ENCODE measurements at places on chromosomes 4 and X. TPM values are rescaled to one million over a fixed set of nuclear protein-coding genes. Genes with fewer than 3 reads are reported as not detected.

GRCh38 chr4:88659055-88659889 is 38.4 kb downstream of the NAP1L5 start:
- no peak overlapping the region for H3K27ac ChIP-seq
- 0 out of 2 replicates have a peak, but pooled peaks cover 4% of the 10 kb centered on the region for H3K36me3 ChIP-seq
- no peaks in the 10 kb centered on the region for H3K27me3 ChIP-seq

DNA sequence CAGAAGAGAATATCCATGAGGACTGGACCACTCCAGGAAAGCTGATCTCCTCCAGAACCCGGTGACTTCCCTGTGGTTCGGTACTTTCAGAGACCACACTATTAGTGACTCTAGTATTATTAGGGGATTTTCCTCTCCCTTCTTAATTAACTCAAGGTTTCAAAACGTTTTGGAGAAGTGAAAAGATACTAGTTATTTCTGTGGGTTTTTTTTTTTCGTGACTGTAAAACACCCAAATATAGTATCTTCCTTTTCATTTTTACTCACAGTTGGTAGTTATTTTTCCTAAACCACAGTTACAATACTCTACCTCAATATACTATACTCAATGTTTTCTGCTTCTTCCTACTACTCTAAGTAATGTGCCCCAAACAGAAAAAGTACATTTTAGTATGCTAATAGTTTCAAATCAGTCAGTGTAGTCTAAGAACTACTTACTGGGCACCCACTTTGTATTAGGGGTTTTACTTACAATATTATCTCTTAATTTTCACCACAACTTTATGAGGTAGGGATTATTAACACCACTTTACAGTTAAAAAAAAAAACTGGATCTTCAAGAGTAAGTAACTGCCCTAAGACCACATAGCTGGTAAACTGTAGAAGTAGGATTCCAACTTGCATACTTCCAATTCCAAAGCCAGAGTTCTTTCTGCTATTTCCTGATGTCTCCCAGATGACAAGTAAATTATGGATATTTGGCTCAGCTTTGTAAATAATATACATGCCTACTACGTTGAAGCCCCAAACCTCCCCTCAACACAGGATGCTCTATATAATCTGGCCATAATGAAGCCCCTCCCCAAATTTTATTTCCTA is 45.0 kb downstream of the SLC9A7 start:
- H3K27me3 ChIP-seq, result no peaks in the 10 kb centered on the region
- H3K27ac ChIP-seq, result no peak overlapping the region
- DNase-seq, result no peak

DNA sequence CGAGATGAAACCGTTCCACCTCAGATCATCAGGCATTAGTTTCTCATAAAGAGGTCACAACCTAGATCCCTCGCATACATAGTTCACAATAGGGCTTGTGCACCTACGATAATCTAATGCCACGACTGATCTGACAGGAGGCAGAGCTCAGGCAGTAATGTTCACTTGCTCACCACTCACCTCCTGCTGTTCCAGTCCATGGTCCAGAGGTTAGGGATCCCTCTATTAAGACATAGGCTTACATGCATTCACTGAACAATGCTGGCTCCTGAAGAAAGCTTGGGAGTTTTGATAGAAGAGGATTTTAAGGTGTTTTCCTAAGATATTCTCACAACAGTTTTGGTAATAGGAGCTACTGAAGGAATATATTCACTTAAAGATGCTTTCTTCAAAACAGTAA is 236.1 kb upstream of the FTHL17 start:
- no peak overlapping the region for H3K27ac ChIP-seq
- no peaks in the 10 kb centered on the region for H3K36me3 ChIP-seq
- H3K27me3 ChIP-seq, result no peaks in the 10 kb centered on the region

- H3K36me3 ChIP-seq, result no peaks in the 10 kb centered on the region
- no peak overlapping the region for H3K4me3 ChIP-seq
- H3K4me1 ChIP-seq, result no peaks in the 10 kb centered on the region
Measured at GRCh38 chrX:135411893-135412292, 9.9 kb upstream of the SMIM10L2A start.

- H3K36me3 ChIP-seq, result no peaks in the 10 kb centered on the region
- no peaks in the 10 kb centered on the region for H3K27me3 ChIP-seq
- DNase-seq, result no peak
- no peak overlapping the region for H3K27ac ChIP-seq
- H3K4me3 ChIP-seq, result no peak overlapping the region
Measured at GRCh38 chr4:140781596-140781995, 25.4 kb upstream of the TBC1D9 start.

DNA sequence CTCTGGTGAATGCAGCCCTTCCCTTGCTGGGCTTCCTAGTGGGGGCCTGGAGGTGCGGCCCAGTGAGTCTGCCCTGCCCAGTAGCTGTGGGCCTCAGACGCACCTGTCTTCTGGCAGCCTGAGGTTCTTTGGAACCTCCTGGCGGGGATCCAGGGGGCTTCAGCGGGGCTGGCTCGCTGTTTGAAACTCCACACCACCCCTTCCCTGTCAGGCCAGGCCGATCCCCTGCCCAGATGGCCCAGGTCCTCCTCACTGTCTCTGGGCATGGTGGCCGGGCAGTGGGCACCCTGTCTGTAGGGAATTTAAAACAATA is 10.7 kb upstream of the NKX1-1 start:
- no peaks in the 10 kb centered on the region for H3K4me1 ChIP-seq
- no peaks in the 10 kb centered on the region for H3K36me3 ChIP-seq
- no peak overlapping the region for H3K27ac ChIP-seq
- no peaks in the 10 kb centered on the region for H3K27me3 ChIP-seq

GRCh38 chr4:36601864-36602495 is 320.6 kb downstream of the DTHD1 start:
- H3K36me3 ChIP-seq, result no peaks in the 10 kb centered on the region
- no peaks in the 10 kb centered on the region for H3K4me1 ChIP-seq
- no peak for DNase-seq
- no peaks in the 10 kb centered on the region for H3K27me3 ChIP-seq
- H3K27ac ChIP-seq, result no peak overlapping the region
- H3K4me3 ChIP-seq, result no peak overlapping the region

- H3K4me3 ChIP-seq, result no peak overlapping the region
- H3K36me3 ChIP-seq, result 0 out of 2 replicates have a peak, but pooled peaks cover 3% of the 10 kb centered on the region
- peaks cover 15% of the 10 kb centered on the region for H3K4me1 ChIP-seq
- no peak for DNase-seq
- H3K27ac ChIP-seq, result no peak overlapping the region
Measured at GRCh38 chr4:158915683-158916241, 146.9 kb downstream of the FNIP2 start.

DNA sequence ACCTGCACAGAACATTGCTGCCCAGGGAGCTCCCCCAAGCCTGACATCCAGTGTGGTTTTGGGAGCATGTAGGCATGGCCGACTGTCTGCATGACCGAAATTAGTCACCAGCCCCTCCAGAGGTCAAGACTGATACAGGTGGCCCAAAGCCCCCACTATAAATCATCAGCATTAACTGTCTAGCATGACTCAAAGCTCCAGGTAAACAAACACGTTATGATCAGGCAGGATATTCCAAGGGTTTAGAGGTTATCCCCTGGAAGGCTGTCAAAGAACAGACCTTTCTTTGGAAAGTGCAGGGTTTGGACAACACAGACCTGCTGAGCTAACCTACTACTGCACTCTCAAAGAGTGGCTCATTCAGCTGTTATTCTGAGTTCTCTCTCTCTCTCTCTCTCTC is 2.1 kb upstream of the FAM9A start:
- no peak overlapping the region for H3K27ac ChIP-seq
- no peaks in the 10 kb centered on the region for H3K4me1 ChIP-seq
- H3K4me3 ChIP-seq, result no peak overlapping the region
- no peaks in the 10 kb centered on the region for H3K36me3 ChIP-seq
- no peak for DNase-seq

GRCh38 chrX:2679534-2680485 is 11.3 kb upstream of the CD99 start:
- H3K27ac ChIP-seq, result no peak overlapping the region
- no peaks in the 10 kb centered on the region for H3K36me3 ChIP-seq
- no peaks in the 10 kb centered on the region for H3K27me3 ChIP-seq
- DNase-seq, result no peak

GRCh38 chr4:143025081-143025704 is 159.5 kb upstream of the USP38 start:
- no peak overlapping the region for H3K27ac ChIP-seq
- no peak overlapping the region for H3K4me3 ChIP-seq
- no peaks in the 10 kb centered on the region for H3K36me3 ChIP-seq
- DNase-seq, result no peak

DNA sequence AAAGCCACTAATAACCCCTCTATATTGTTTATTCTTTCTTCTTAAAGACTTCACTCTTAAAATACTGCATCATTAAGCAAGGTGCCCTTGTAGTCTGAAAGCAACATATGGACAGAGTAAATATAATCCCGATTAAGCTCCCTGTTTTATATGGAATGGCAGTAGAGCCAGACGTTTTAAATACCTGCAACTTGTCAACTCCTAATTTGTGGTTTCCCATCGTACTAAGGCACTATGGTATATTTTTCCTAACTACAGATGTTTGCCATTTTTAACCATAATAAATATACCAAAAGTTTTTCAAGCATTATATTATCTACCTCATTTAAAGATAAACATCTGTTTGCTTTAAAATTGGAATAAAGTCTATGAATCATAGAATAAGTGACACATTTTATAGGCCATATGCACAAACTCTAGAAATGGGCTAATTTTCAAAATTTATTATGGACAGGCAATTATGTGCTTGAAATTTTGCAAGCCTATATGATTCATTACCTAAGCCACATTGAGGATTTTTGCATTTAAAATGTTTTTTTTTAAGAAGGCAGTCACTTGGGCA is 194.6 kb downstream of the FRMPD4 start:
- no peaks in the 10 kb centered on the region for H3K36me3 ChIP-seq
- DNase-seq, result no peak
- no peaks in the 10 kb centered on the region for H3K4me1 ChIP-seq
- no peaks in the 10 kb centered on the region for H3K27me3 ChIP-seq

GRCh38 chr4:107824350-107825071 is at the start of gene SGMS2:
Gene SGMS2, plus strand, starts transcription at chr4:107824932. Its CDS starts 70,622 bp downstream, at chr4:107895554.
- H3K4me1 ChIP-seq, result peaks cover 17% of the 10 kb centered on the region
- peak; percentile 77 for DNase-seq
- peaks cover 2% of the 10 kb centered on the region for H3K36me3 ChIP-seq
- peak within 1 kb of the TSS; percentile 73 for H3K27ac ChIP-seq

DNA sequence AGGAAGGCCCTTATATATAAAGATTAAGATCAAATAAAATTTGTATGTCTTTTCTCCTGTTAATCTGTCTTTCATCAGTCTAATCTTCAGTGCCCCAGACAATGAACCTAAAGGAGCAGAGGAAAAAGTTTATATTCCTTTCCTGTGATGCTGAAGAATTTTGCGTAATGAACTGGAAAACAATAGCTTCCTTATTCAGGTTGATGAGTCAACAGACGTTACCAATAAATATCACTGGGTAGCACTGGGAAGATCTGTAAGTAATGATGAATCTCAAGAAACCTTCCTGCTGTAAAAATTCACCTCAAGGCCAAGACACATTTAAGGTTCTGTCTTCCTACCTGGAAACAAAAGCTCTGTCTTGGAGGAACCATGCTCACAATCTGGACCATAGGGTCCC is 25.5 kb downstream of the CDKN2AIP start:
- 0 out of 2 replicates have a peak, but pooled peaks cover 3% of the 10 kb centered on the region for H3K4me1 ChIP-seq
- no peak for DNase-seq
- H3K36me3 ChIP-seq, result no peaks in the 10 kb centered on the region
- no peaks in the 10 kb centered on the region for H3K27me3 ChIP-seq

DNA sequence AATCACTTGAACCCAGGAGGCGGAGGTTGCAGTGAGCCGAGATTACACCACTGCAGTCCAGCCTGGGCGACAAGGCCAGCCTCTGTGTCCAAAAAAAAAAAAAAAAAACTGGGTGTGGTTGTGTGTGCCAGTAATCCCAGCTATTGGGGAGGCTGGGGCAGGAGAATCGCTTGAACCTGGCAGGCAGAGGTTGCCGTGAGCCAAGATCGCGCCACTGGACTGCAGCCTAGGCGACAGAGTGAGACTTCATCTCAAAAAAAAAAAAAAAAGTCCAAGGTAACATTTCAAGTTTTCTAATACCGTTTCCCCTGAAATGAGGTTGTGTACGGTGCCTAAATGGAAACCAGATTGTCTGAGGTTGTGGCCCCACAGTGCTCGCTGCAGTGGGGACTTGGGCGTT is 35.6 kb downstream of the FAM193A start:
- H3K27me3 ChIP-seq, result no peaks in the 10 kb centered on the region
- H3K4me3 ChIP-seq, result no peak overlapping the region
- H3K36me3 ChIP-seq, result no peaks in the 10 kb centered on the region
- DNase-seq, result no peak

- H3K27ac ChIP-seq, result no peak overlapping the region
- H3K4me1 ChIP-seq, result peaks cover 4% of the 10 kb centered on the region
- no peak overlapping the region for H3K4me3 ChIP-seq
Measured at GRCh38 chr4:3220476-3221183, 28.3 kb upstream of the MSANTD1 start.

DNA sequence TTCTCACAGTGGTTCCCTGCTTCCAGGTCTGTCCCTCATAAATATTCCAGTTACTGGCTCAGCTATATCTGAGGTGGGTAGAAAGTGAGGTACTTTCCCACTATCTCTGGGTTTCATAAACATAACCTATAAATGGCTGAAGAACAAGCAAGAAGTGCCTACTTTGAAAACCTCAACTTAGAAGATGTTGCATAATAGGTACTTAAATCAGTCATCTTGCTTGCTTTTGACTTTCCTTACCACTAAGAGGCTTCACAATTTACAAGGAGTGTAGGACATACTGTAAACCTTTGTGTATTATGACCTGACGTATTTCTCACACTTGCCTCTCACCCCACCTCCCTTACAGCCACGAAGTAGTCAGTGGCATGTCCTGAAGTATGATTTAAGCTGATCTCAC is 145.9 kb downstream of the PCDH19 start:
- no peaks in the 10 kb centered on the region for H3K36me3 ChIP-seq
- H3K4me1 ChIP-seq, result no peaks in the 10 kb centered on the region
- H3K27me3 ChIP-seq, result no peaks in the 10 kb centered on the region
- H3K4me3 ChIP-seq, result no peak overlapping the region
- no peak overlapping the region for H3K27ac ChIP-seq

DNA sequence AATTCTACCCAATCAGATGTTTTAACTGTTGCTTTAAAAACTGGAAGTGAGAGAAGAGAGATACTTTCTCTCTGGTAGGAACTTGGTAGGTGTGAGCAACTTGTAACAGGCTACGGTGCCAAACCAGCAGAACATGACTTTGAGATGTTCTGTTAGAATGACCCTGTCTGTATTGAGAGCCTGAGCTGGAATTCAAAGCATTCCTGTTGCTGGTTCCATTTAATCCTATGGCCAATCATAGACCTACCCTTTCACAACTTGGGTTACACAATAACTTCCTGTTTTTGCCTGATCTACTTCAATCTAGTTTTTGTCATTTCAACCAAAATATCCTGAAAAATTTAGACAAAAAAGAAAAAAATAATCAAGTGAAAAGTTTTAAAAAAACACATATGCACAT is 1.7 kb upstream of the PRRG1 start:
- H3K36me3 ChIP-seq, result no peaks in the 10 kb centered on the region
- DNase-seq, result no peak
- H3K4me1 ChIP-seq, result peaks cover 23% of the 10 kb centered on the region
- H3K27me3 ChIP-seq, result no peaks in the 10 kb centered on the region
- H3K27ac ChIP-seq, result peak overlapping the region; percentile 81

GRCh38 chr4:101141230-101141629 is 206.1 kb downstream of the PPP3CA start:
- H3K27ac ChIP-seq, result no peak overlapping the region
- DNase-seq, result no peak
- no peaks in the 10 kb centered on the region for H3K27me3 ChIP-seq
- H3K36me3 ChIP-seq, result no peaks in the 10 kb centered on the region
- no peak overlapping the region for H3K4me3 ChIP-seq
- no peaks in the 10 kb centered on the region for H3K4me1 ChIP-seq

FATE1 gene
- total RNA-seq, result not detected

FRG2 gene
- not detected for total RNA-seq

NIPAL1 gene
- total RNA-seq, result 0.91 TPM

TAF7L gene
- total RNA-seq, result 0.08 TPM

C4orf36 gene
- 0.41 TPM for total RNA-seq

BTC gene
- not detected for total RNA-seq

FAT1 gene
- total RNA-seq, result 483 TPM

LRIT3 gene
- not detected for total RNA-seq

RNF175 gene
- not detected for total RNA-seq

STK26 gene
- total RNA-seq, result 0.11 TPM

All from SJSA1 (cell line).